SK-N-SH (cell line): ENCODE measurements at places on chromosomes 4 and X.
A peak's percentile ranks its signal among the peaks of the same experiment; 100 is the strongest.

DNA sequence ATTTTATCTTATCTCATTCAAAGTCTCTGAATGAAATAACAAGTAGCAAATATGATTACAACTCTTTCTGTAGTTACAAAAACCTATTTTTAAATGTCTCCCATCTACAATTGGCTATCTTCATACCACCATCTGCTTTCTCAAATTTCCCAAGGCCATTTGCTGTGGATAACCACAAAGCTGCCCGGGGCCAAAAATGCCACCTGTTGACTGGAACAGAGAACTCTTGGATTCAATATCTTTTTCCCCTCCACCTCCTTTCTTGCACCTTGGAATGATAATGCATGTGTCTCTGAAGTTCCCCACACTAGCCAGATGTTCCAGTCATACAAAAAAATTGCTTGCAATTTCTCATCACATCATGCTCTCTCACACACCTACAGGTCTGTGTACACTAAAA, 93.3 kb upstream of the SCML1 start:
- no peak overlapping the region for H3K27ac ChIP-seq
- H3K36me3 ChIP-seq = no peaks in the 10 kb centered on the region
- no peaks in the 10 kb centered on the region for H3K27me3 ChIP-seq
- H3K4me3 ChIP-seq = no peak overlapping the region
- no peaks in the 10 kb centered on the region for H3K4me1 ChIP-seq
- no peak for DNase-seq

DNA sequence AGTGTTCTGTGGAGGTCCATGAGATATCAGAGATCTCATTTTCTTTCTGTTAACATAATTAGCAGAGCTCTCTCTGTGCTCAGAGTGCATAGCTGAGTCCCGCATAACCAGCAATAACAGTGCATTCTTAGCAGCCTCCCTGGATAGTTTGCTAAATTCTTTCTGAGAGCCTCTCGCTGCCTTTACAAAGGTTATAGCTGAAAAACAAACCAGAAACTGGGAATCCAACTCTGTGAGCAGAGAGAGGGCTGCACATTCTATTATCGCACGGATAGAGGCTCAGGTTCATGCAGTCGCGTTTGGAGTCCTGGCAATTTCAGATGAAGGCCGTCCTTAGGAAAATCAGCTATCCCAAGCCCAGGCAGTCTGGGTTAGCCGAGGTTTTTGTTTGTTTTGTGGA, 1.2 kb downstream of the ENPP6 start:
- H3K27ac ChIP-seq = peak overlapping the region; percentile 47; the same call in 1 of the 2 replicates
- H3K27me3 ChIP-seq = 0 out of 2 replicates have a peak, but pooled peaks cover 8% of the 10 kb centered on the region
- no peaks in the 10 kb centered on the region for H3K4me1 ChIP-seq
- no peaks in the 10 kb centered on the region for H3K36me3 ChIP-seq

DNA sequence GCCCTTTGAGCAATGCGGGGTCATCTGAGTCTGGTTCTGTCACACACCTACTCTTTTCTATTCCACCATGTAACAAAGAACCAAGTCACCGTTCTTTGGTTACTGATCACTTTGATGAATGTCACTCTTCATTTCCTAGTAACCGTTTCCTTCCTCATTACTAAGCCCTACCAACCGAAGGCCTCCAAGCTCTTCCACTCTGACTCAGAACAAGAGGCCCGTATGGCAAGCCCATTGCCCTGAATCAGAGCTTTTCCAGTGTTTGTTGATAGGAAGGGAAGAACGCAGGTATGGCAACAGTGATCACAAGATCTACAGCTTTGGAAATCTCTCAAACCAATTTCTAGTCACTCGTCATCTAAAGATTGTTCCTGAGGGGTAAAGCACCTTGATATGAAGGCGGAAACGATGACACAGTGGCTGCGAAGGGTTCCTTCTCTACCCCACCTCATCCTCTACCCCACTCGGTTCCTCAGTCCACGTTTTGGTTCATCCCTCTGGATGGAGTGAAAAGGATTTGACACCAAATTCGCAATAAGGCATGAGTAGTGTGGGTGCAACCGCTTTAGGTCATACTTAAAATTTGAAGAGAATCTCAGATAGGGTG, 28.0 kb upstream of the CD40LG start:
- H3K36me3 ChIP-seq = no peaks in the 10 kb centered on the region
- DNase-seq = no peak
- no peaks in the 10 kb centered on the region for H3K4me1 ChIP-seq
- H3K4me3 ChIP-seq = no peak overlapping the region

- H3K27me3 ChIP-seq = no peaks in the 10 kb centered on the region
- no peak overlapping the region for H3K4me3 ChIP-seq
- peaks cover 4% of the 10 kb centered on the region for H3K36me3 ChIP-seq
- H3K4me1 ChIP-seq = 0 out of 2 replicates have a peak, but pooled peaks cover 10% of the 10 kb centered on the region
- DNase-seq = no peak
Observed at GRCh38 chr4:76298227-76298626, 8.3 kb upstream of the STBD1 start.

DNA sequence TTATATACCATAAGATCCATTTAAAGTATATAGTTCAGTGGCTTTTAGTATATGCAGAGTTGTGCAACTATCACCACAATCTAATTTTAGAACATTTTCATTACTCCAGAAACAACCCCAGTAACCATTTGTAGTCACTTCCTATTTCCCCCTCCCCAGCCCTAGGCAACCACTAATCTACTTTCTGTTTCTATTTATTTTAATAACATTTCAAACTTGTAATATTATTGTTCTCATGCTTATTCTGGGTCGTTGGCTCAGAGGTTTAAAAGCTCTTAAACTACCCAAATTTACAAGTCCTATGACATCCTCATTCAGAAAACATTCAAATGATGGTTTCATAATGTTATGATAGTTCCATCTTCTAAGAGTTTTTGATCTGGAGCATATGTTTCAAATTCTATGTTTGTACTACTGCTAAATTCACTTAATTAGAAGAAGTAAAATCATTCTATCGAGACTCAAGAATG, 18.4 kb downstream of the XIAP start:
- H3K27me3 ChIP-seq = no peaks in the 10 kb centered on the region
- H3K4me1 ChIP-seq = peaks cover 4% of the 10 kb centered on the region; the same call in 1 of the 2 replicates
- no peak overlapping the region for H3K4me3 ChIP-seq

DNA sequence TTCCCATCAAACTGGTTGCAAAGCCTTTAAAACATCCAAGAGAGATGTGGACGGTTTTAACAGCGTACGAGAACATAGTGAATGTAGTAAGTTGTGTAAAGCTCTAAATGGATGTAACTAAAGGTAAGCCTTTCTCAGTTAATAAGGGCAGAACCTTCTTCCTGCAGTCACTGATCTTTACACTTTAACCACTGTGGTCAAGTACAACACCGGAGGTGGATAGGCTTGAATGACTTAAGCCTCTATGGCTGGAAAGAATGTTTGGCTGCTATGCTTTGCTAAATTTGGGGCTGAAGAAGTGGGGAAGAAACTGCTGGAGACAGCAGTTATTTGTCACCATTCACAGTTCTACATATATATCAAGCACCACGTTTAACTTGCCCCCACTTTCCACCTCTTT, 285.1 kb upstream of the FMR1 start:
- H3K36me3 ChIP-seq = no peaks in the 10 kb centered on the region
- DNase-seq = no peak
- H3K4me1 ChIP-seq = no peaks in the 10 kb centered on the region
- no peaks in the 10 kb centered on the region for H3K27me3 ChIP-seq

DNA sequence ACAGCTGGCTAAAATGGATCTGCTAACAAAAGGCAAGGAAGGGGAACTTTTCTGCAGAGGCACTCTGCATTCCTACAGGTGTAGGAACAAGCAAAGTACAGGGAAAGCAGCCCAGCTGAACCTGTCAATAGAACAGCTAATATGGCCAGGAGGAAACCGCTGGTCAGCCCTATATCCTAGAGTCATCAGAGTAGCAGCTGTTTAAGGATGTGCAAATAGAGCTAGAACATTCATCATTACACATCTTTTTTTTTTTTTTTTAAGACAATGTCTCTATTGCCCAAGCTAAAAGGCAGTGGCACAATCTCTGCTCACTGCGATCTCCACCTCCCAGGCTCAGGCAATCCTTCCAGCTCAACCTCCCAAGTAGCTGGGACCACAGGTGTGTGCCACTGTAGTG, 163.0 kb downstream of the BTC start:
- H3K36me3 ChIP-seq = no peaks in the 10 kb centered on the region
- H3K4me3 ChIP-seq = no peak overlapping the region
- no peaks in the 10 kb centered on the region for H3K4me1 ChIP-seq
- no peak overlapping the region for H3K27ac ChIP-seq
- peaks cover 15% of the 10 kb centered on the region for H3K27me3 ChIP-seq

GRCh38 chrX:33909836-33910235, 222.3 kb downstream of the FAM47A start:
- no peaks in the 10 kb centered on the region for H3K4me1 ChIP-seq
- no peak overlapping the region for H3K4me3 ChIP-seq
- no peaks in the 10 kb centered on the region for H3K27me3 ChIP-seq
- no peak overlapping the region for H3K27ac ChIP-seq
- no peak for DNase-seq

DNA sequence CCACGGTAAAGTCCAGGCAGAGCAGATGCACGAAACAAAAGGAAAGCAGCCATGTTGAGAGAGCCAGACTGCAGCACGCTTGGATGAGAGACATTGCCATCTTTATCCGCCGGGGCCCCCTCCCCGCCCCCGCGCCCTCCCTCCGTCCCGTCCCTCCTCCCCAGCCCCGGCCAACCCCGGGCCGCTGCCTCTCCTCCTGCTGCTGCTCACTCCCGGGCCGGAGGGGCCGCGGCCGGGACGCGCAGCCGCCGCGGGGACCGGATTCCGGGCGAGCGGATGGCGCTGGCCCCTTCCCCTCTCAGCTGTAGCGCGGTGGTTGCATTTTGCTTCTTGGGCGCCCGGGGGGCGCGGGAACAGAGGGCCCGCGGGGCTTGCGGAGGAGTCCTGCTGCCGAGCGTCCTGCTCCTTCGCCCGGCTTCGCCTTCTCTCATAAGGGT, 542 bp downstream of the RNF150 start:
- H3K4me1 ChIP-seq = peaks cover 21% of the 10 kb centered on the region
- DNase-seq = peak; percentile 92
- peak overlapping the region; percentile 95 for H3K27ac ChIP-seq
- H3K27me3 ChIP-seq = no peaks in the 10 kb centered on the region
- H3K36me3 ChIP-seq = no peaks in the 10 kb centered on the region
- H3K4me3 ChIP-seq = peak overlapping the region; percentile 97

- DNase-seq = no peak
- no peaks in the 10 kb centered on the region for H3K27me3 ChIP-seq
- no peak overlapping the region for H3K27ac ChIP-seq
Observed at GRCh38 chr4:29009908-29010307, 1710.3 kb upstream of the PCDH7 start.

DNA sequence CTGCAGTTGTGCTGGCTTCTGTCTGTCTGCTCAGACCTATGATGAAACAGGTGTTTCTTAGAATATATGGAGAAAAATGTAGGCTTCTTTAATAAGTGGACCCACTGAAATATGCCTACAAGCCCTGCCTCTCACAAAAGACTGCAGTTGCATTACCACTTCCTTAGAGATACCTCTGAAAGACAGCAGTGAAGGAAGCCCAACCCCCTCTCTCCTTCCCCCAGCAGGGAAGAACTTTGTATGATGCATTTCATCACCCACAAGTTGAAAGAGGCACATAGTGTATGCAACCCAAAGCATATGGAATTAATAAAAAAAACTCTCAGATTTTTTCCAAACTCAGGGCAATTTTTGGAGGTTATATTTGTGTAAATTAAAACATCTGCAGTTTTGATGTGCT, 916.7 kb downstream of the TECRL start:
- H3K27ac ChIP-seq = no peak overlapping the region
- no peak for DNase-seq
- no peaks in the 10 kb centered on the region for H3K36me3 ChIP-seq

DNA sequence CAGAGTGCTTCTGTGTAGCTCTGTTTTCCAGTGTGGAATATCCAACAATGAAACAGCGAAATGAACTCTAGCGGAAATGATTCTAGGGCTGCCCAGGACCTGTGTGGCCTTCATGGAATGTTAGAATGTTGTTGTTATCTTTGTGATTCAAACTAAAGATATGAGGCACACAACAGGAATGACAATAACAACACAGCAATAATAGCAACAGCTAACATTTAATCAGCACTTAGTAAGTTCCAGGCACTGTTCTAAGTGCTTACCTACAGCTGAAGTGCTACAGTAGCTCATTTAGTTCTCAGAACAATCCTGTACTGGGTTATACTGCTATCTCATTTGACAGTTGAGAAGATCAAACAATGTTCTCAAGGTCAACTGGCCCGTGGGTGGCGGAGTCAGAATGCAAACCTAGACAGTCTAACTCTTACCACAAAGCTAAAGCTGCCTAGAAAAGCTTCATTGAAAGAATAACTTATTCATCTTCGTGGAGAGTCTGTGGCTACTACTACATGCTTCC, 63.7 kb downstream of the MAML3 start:
- no peak overlapping the region for H3K4me3 ChIP-seq
- peaks cover 35% of the 10 kb centered on the region for H3K4me1 ChIP-seq
- H3K27me3 ChIP-seq = no peaks in the 10 kb centered on the region

- no peaks in the 10 kb centered on the region for H3K4me1 ChIP-seq
- no peaks in the 10 kb centered on the region for H3K27me3 ChIP-seq
- H3K4me3 ChIP-seq = no peak overlapping the region
- DNase-seq = no peak
Observed at GRCh38 chr4:71296945-71297344, 41.9 kb upstream of the SLC4A4 start.

DNA sequence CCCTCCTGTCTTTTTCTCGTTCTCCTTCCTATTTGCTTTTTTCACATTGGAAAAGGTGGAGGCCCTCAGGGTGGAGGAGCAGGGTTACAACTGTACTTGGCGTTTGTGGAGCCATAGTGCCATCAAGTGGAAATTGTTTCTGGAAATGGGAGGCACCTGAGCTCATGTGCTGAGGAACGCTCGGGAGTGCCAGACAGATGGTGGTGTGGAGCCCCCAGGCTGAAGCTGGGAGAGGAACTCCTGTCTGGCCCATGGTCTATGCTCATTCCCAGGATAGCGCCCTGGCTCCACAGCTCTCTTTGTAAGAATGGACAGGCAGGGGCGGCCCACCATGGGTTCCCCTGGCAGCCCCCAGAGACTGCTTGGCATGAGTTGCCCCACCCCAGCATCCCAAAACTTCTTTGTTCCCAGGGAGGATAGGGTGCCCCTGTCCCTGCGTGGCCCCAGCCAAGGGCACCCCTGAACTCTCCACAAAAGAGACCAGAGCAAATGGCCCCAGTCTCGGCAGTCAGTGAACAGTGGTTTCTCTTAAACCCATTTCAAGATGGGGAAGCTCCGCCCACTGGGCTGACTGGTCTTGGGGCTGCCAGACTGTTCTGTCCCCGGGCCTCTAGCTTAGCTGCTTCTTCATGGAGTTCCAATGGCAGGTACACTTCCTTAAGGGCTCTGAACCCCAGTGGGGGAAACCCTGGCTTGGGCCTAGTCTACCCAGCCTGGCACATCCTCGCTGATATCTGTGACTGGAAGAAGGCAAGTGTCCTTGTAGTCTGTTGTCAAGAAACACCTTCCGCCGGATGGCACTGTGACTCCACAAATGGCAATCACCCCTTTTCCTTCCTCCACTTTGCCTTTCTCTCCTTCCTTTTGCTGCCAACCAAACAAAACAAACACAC, 70.1 kb downstream of the NBDY start:
- H3K36me3 ChIP-seq = no peaks in the 10 kb centered on the region; the same call in 1 of the 2 replicates

GRCh38 chr4:52982255-52982945, 120.3 kb downstream of the RASL11B start:
- no peaks in the 10 kb centered on the region for H3K27me3 ChIP-seq
- peaks cover 34% of the 10 kb centered on the region for H3K4me1 ChIP-seq
- DNase-seq = peak; percentile 51
